GOT3 (cell line): ENCODE measurements at places on chromosomes 7 and 10.

DNA sequence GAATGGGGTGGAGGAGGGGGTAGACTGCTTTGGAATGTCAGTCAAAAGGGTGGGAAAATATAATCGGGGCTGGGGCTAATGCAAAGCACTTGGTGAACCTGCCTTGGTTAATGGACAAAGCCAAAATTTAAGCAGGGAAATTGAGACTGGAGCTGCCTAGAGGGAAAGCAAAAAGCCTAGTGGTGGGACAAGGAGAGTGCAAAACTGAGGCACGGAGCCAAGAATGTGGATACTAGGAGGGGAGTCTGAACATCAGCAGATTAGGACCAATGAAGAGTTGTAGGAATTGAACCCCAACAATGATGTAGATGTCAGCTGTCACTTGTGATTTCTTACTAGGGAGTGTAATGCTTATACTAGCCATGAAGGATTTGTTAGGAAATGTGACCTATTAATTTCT, 195.9 kb downstream of the MDFIC start:
- no peak for DNase-seq

DNA sequence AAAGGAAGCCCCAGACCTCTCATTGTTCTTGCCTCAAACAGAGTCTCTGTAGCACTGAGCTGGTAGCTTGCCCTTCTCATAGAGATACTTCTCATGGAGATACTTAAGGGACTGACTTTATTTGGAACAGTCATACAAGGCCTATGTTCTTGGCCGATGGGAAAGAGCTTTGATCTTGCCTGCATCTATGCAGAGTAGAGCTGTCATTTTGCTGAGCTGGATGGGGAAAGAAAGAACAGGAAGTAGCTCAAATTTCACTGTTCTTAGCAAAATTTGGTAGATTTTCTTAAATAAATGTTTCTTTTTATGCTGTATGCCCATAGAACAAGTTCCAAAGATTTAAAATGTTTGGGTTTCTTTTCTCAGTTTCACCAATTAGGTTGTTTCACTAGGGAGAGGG, 119.3 kb upstream of the SEC61G start:
- DNase-seq = no peak

- no peak for DNase-seq
Measured at GRCh38 chr10:20004087-20004523, 187.9 kb downstream of the PLXDC2 start.

DNA sequence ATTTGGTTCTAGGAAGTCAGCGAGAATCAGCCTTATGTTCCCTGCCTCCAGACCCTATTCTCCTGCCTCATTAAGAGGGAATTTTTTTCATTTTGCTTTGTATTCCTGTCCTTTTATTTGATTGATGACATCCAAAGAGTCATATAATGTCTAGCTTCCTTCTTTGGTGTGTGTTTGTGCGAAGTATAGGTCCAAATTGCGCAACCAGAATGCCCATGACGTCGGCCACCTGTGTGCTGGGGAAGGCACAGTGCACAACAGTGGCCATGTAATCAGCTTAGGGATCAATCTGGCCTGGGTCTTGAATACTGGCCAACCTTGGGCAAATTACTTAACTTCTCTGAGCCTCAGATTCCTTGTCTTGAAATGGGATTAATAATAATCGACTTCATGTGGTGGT, 206.2 kb downstream of the VTI1A start:
- DNase-seq = no peak
